ENCODE measurements at places on chromosomes 13 and 19. TPM values are rescaled to one million over a fixed set of nuclear protein-coding genes. Genes with fewer than 3 reads are reported as not detected.

The ETV2 gene
- 0.12 TPM for polyA plus RNA-seq

The TMPRSS9 gene
- not detected for polyA plus RNA-seq

The C19orf18 gene
- 0.17 TPM for polyA plus RNA-seq

The CCDC194 gene
- polyA plus RNA-seq: not detected

The UBE2L5 gene
- 0.17 TPM for polyA plus RNA-seq

The GJB6 gene
- polyA plus RNA-seq: not detected

The GARIN5A gene
- polyA plus RNA-seq: 0.11 TPM

The ERFL gene
- polyA plus RNA-seq: not detected

Data from fibroblast of lung (primary cell).